Left lobe of liver (tissue), 2 donors: ENCODE measurements at places on chromosomes 4 and X.

GRCh38 chr4:104470770-104471169 is 23.9 kb downstream of the CXXC4 start:
- DNase-seq: no peak

GRCh38 chrX:36198575-36198974 is 279.0 kb downstream of the CFAP47 start:
- no peak for DNase-seq

GRCh38 chr4:55910140-55910539 is 38.6 kb upstream of the CEP135 start:
- DNase-seq: no peak

- no peak for DNase-seq
Observed at GRCh38 chr4:104457308-104457981, 37.2 kb downstream of the CXXC4 start.

DNA sequence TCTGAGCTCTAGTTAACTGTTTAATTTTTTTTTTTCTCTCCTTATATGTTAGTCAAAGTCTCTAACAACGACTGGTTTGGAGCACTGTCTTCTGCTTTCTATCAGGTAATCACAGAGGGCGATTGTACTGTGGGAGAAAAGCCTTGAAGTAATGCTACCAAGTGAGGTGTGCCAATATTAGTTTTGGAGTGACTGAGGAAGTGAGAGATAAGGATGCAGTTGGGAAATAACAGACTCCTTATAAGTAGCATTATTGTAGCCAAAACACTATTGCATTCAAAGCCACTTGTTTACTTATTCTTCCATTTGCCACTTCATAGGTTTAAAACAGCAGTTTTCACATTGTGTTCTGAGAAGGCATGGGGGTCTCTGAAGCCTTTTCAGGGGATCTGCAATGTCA is 79.1 kb upstream of the SLC6A14 start:
- no peak for DNase-seq

- no peak for DNase-seq
Observed at GRCh38 chrX:133335027-133335426, 80.3 kb downstream of the GPC4 start.

- no peak for DNase-seq
Observed at GRCh38 chrX:149837639-149838038, 43.3 kb upstream of the MAGEA8 start.

DNA sequence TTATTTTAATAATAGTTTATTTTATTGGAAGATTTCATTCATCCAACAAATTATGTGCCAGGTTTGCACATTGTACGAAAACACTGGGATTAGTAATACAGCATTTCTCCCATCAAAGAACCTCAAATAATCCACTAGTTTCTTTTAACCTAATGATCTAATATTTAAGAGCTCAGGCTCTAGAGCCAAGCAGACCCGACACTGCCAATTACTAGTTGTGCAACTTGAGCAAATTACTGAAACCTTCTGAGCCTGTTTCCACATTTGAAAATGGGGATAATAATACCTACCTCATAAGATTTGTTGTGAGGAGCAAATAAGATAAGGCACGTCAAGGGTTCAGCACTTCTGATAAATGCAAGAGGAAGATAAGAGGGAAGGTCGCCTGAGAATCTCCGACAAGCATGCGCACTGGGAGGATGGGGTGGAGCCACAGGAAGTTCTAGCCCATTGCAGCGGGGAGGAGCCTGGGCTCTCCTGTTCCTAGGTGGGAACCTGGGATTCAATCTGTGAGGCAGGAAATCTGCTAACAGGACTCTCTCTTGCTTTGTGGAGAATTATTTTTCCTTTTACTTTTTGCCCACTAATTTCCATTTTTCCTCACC is 141.5 kb upstream of the SMAD1 start:
- DNase-seq: no peak
